ENCODE measurements at places on chromosomes 2 and 18.

DNA sequence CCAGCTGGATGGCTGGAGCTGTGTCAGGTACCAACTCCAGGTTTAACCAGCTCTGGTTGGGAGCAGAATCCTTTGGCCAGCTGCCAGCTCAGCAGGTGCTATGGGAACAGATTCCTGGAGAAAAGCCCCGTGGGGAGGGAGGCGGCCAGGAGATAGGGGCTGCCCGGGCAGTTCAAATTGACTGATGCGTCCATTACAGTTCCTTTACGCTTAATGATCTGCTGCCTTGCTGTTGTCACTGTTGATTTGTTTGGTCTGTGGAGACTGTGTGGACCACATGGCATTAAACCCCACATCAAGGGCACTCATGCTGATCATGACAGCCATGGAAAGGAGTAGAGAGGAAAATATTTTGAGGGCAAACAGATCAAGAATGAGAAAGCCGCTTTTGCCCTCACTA, 200.0 kb downstream of the TSN start:
- no peak for DNase-seq

DNA sequence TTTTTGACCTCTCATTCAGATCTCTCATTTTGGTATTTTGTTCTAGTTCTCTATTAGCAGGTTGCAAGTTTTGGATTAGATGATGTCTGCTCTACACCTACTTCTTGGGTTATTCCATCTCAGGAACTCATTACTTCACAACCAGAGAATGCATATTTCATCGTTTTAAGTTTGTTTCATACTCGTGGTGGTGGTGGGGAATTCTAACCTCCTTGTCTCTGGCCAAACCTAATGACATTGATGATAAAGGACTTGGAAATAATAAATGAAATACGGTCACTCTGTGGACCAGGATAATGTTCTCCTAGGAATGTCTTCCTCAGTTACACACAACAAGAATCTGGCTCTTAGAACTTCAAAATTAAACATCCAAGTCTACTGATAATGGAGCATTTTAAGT, 115.2 kb downstream of the CDC42EP3 start:
- DNase-seq = no peak

DNA sequence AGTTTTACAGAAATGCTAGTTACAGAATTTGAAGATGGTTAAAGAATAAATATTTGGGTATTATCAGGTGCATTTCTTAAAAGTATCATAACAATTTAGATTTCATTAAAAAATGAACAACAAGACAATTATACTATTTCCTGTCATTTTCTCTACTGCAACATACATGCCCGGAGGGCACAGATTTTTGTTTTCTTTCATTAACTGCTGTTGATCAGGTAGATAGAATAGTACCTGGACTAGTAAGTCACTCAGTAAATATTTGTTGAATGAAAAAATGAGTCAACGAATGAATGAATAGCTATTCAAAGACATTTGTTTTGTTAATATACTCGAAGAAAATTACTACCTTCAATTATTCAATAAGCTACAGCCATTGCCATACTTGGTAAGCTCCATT, 531.2 kb upstream of the VRK2 start:
- no peak for DNase-seq

GRCh38 chr2:94872088-94872618, 923 bp downstream of the TEKT4 start:
- DNase-seq = peak; percentile 20

- no peak for DNase-seq
Measured at GRCh38 chr2:230983566-230983965, 12.4 kb upstream of the SPATA3 start.

DNA sequence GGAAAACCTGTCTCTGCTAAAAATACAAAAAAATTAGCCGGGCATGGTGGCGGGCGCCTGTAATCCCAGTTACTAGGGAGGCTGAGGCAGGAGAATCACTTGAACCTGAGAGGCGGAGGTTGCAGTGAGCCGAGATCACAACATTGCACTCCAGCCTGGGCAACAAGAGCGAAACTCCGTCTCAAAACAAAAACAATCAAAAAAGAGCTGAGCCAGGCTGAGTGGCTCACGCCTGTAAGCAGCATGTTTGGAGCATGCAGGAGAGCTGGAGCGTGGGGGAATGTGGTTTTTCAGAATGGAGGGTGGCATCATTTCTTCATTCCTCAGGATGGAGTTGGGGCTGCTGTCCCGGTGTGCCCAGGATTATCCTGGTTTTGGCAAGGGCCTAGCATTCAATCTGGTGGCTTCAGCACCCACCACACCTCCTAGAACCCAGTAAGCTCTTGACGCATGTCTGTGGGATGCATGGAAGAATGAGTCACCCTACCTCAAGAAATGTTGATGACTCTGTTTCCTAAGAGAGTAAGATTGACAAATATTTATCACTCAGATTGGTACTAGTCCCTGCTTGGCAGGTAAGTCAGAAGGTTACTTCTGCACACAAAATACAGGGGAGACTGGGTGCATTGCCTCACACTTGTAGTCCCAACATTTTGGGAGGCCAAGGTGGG, 90.2 kb upstream of the ODC1 start:
- DNase-seq = no peak

GRCh38 chr2:232332940-232333259, 45.7 kb upstream of the ALPP start:
- DNase-seq = no peak

GRCh38 chr2:128595763-128596395, 277.2 kb upstream of the HS6ST1 start:
- DNase-seq = no peak

- DNase-seq = no peak
Measured at GRCh38 chr2:129816813-129817574, 162.5 kb upstream of the RAB6C start.

GRCh38 chr2:162840598-162841246, 2.2 kb upstream of the KCNH7 start:
- no peak for DNase-seq

DNA sequence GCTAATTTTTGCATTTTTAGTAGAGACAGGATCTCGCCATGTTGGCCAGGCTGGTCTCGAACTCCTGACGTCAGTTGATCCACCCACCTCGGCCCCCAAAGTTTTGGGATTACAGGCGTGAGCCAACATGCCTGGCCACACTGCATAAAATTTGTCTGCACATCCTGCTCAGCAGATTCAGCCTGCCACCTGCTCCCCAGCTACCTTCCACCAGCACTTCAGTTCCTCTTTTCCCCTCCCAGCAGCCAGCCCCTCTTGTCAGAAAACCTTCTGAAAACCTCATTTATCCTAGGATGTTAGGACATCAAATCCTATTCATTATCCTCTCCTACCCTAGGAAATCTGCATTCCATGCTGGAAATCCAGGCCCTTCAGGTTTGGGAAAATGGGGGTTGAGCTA, 99.4 kb upstream of the STPG4 start:
- DNase-seq = no peak

GRCh38 chr2:226730481-226730880, 69.1 kb downstream of the IRS1 start:
- DNase-seq = no peak

- no peak for DNase-seq
Measured at GRCh38 chr2:30412684-30413570, 34.1 kb upstream of the LCLAT1 start.

- no peak for DNase-seq
Measured at GRCh38 chr2:237819231-237819630, 20.7 kb downstream of the RBM44 start.

DNA sequence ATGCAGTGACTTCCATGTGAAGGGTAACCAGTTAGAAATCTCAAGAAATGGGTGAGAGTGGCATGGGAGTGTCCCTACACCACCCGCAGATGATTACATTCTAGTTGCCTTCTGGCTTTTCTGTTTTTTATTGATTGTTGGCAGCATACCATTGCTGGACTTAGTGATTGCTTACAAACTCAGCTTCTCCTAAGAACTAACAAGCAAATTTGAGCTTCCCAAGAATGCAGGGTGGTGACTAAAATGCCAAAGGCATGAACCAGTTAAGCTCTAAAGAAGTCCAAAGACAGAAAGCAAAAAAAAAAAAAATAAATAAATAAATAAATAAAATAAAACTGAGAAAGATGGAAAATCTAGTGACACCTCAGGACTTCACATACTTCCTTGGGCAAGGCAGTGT, 245.5 kb upstream of the PARD3B start:
- DNase-seq = no peak

- no peak for DNase-seq
Measured at GRCh38 chr2:182445391-182445965, 18.6 kb upstream of the PDE1A start.

- DNase-seq = no peak
Measured at GRCh38 chr2:234139755-234140154, 89.3 kb downstream of the SPP2 start.

DNA sequence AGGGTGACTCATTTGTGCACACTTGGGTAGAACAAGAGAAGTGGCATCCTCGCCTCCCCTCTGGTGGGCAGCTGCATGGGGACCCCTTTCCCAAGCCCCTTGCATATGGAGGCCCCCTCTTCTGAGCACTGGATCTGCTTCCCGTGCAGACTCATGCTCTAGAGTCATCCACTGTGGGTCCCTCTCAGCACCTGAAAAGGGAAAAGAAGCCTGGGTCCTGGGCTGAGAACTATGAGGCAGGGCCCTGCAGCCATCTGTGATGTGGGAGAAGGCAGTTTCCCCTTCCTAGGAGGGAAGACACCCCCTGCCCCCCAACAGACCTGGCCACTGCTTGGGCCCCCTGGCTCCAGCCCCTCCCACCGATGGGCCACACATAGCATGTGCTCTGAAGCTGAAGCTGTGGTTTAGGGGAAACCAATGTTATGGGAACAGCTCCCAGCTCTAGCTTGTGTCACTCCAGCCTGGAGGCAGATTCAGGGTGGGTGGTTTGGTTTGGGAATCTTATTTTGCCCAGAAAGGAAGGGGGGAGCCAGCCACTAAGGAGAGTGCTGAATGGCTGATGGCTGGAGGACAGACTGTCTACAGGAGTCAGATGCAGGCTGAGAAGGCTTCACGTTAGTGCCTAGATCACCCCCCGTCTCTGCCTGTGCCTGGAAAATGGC, 172.8 kb downstream of the GLI2 start:
- DNase-seq = no peak

DNA sequence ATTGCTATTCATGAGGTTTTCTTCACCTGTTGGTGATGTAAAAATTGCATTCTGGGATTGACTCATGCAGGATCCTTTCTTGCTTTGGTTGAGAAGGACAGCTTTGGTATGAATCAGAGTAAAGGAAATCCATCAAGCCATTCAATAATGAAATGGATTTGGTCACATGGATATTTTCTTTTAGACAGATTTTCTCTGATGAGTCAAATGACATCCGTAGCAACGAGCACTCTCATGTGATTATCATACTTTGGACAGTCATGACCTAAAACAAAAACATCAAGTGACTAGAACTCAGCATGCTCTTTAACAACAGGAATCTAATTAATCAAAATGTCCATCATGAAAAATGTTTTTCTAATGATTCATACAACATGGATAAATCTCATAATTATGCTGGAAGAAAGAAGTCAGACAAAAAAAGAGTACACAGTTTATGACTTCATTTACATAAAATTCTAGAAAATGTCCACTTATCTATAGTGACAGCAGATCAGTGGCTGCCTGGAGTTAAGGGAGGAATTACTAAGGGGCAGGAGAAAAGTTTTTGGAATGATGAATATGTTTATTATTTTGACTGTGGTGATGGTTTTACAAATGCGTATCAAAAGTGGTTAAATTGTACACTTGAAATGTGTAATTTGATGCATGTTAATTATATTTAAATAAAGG, 30.7 kb downstream of the TRAK2 start:
- no peak for DNase-seq

DNA sequence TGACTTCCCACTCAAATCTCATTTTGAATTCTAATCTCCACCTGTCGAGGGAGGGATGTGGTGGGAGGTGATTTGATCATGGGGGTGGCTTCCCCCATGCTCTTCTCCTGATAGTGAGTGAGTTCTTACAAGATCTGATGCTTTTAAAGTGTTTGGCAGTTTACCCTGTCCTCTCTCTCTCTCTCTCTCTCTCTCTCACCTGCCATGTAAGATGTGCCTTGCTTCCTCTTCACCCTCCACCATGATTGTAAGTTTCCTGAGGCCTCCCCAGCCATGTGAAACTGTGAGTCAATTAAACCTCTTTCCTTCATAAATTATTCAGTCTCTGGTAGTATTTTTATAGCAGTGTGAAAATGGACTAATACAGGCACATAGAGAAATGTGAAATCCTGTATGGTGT, 7.0 kb upstream of the LDAH start:
- DNase-seq = no peak

DNA sequence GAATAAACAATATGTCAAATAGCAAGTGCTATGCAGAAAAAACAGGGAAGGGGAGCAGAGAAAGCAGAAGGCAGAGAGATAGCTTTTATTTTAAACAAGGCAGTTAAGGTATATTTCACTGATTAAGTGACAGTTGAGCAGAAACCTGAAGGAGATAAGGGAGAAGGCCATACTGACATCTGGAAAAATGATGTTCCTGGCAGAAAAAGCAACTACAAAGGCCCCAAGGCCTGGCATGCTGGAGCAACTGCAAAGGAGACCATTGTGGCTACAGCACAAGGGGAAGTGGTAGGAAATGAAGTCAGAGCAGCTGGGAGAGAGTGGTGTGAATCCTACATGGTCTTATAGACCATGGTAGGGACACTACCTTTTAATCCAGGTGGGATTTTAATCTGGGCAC, 8.9 kb upstream of the PCBP1 start:
- no peak for DNase-seq

DNA sequence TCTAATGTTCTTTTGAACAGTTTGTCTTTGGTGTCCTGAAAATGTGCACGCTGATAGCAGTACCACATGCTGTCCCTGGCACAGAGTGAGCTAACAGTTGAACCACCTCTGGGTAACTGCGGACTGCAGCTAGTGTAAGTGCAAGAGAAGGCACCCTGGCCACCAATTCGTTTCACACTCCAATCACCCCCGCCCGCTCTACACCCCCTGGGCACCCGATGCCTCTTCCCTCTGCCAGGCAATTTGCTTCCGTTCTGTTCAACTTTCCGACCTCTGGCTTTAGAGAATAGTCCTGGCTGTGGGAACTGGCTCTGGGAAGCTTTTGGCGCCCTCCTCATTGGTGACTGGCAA, 1.4 kb downstream of the DOCK10 start:
- no peak for DNase-seq

DNA sequence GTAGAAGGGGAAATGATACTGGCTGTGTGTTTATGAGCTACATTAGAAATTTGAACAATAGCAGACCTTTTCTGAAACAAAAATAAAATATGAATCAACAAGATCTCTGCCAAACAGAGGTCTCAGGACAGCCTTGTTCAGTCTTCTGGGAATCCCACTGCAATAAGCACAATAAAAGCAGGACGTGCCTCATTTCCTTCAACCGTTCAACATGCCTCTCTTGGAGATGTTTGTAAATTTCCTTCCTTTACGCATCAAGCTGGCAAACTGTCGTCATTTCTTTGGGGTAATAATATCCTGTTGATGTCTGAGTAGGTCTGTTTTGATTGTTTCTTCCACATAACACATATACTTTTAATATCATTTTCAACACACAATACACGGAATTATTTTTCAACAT, 77.2 kb downstream of the TCF4 start:
- DNase-seq = no peak

GRCh38 chr18:23798249-23798648, 109.0 kb downstream of the LAMA3 start:
- no peak for DNase-seq
